ENCODE measurements at places on chromosomes 16 and 17.

GRCh38 chr16:60681043-60681442, 1355.2 kb downstream of the CDH8 start:
- no peak for DNase-seq

DNA sequence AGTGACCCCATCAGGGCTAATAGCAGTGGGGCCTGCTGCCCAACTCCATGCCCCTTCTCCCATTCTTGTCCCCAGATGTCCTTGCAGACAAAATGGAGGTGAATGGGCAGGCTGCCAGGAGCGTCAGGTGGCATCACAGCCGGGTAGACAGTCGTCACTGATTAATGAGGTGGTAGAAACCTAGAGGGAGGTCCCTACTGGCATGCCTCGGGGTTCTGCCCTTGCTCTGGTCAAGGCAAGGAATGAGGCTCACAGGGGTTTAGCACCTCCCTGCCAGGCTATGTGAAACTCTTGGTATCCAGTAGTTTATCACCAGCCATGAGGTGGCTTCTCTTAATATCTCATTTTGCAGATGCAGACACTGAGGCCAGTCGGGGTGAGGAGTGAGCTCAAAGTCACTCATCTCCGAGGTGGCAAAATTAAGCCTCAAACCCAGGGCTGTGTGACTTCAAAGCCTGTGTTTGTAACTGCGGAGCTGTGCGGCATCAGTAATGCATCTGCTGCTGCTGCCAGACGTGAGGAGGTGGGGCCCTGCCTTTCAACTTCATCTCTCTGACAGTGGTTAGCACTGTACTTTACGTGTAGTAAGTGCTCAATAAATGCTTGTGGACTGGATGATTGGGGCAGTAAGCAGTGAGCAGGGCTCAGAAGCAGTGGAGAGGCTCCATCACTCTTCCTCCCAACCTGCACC, 21.3 kb downstream of the RAI1 start:
- peak; percentile 57 for DNase-seq

DNA sequence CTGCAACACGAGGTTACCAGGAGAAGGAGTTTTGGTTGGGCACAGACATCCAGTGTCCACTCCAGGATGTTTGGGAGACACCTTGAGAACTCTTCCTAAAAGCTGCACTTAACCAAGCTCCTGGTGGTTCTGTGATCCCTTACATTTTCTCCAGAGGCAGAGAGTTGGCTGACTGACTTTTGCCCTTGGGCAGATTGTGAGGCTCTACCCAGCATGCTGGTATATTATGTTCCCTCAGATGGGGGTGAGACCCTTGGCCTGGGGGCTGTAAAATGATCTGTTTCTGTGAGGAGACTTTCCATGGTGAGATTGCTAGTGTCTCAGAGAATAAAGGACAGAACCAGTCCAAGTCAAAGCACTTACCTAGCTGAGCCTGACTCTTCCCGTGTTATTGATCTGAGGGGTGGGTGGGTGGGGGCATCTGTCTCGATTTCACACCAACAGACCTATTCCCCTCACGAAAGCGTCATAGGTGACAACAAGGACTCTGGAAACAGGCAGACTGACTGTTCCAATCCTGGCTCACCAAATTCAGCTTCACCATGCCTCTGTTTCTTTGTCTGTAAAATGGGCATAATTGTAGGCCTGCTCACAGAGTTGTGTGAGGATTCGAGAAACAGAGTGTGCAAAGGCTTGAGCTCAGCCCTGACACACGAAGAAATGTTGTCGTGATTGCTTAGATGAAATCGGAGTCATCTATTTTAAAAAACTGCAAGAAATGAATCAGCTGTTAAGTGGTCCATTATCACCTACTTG, 12.2 kb downstream of the USB1 start:
- no peak for DNase-seq

DNA sequence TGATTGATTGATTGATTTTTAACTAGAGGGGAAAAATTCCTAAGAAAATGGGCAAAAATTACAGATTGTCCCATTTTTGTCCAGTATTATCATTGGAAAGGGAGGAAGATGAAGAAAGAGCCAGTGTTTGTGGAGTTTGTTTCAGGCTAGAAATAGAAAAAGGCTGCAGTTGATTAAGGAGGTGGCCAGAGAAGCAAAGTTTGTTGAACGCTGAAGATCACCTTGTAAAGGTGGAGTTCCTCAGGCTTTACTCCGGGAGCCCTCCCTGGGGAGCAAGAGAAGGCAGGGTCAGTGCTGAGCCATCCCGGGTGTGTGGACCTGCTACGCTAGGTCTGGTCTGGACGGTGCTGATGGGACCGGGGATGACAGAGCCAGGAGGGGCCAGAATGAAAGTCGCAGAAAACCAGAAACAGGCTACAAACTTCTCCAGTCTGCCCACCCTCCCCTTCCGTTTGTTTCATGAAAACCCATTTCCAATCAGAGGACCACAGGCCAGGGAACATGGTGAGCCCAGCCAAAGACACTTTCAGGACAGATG, 222.6 kb upstream of the FOXF1 start:
- DNase-seq = no peak

DNA sequence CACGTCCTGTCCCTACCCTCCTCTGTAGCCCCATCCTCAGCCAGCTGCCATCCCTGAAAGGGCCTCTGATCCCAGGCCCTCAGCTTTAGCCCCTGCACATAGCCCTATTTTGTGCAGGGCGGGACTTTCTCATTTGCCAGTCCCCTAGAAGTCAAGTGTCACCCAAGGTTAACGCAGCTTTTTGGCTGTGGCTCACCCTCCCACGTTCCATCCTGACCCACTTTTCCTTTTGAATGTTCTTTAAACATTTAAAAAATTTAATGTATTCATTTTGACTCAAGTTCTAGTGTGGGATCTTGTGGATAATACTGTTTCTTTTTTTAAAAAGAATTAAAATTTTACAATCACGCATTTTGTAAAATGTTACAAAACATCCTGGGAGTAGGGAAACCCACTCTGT, 62.2 kb upstream of the LGALS9 start:
- DNase-seq = no peak

GRCh38 chr17:7261379-7262191, 693 bp downstream of the CLDN7 start:
- no peak for DNase-seq

DNA sequence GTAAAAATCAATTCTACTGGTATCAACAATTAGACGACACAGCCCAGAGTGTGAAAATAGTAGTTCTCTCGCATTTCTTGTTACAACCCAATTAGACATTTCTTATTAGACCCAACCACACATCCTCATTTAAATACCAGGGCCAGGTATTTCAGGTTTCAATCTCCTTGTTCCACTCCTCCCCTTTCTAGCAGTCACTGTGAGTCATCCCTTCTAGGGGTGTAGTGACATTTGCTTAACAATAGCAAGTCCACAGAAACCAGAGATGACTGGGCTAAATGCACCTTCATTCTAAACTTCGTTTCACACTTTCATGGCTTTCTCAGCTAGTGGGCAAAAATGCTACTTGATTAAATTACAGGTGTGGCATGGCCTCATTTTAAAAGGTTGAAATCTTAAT, 116.9 kb upstream of the CACNG3 start:
- no peak for DNase-seq

- DNase-seq = no peak
Measured at GRCh38 chr16:88662222-88662842, 559 bp downstream of the MVD start.

GRCh38 chr16:81212830-81213465, 25.5 kb upstream of the BCO1 start:
- no peak for DNase-seq

DNA sequence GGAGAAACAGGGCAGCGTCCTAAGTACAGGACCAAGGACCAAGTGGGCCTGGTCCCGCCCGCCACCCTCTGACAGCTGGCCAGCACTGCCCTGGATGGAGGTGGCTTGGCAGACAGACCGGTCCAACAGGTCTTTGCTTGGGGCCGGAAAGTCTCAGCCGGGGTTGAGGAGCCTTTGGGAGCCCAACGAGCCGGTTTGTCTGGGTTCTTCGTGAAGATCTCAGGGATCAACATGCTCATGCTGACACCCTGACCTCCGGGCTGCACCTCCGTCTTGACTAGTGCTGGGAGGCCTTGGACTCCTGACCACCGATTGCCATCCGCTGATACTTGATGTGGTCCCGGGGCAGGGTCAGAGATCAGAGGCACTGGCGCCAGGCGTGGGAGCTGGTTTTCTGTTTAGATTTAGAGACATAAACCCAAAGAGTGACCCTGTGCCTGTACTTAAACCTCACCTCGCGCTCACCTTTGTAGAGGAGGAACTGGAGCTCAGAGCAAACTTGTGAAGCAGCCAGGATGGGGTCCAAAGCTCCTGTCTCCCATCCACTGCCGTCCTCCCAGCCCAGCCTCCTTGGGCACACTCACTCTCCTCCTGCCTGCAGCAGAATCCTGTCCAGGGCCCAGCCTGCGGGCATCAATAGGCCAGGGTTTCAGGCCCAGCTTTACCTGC, 92.1 kb upstream of the GSE1 start:
- no peak for DNase-seq

GRCh38 chr16:17384471-17384870, 86.3 kb downstream of the XYLT1 start:
- no peak for DNase-seq

DNA sequence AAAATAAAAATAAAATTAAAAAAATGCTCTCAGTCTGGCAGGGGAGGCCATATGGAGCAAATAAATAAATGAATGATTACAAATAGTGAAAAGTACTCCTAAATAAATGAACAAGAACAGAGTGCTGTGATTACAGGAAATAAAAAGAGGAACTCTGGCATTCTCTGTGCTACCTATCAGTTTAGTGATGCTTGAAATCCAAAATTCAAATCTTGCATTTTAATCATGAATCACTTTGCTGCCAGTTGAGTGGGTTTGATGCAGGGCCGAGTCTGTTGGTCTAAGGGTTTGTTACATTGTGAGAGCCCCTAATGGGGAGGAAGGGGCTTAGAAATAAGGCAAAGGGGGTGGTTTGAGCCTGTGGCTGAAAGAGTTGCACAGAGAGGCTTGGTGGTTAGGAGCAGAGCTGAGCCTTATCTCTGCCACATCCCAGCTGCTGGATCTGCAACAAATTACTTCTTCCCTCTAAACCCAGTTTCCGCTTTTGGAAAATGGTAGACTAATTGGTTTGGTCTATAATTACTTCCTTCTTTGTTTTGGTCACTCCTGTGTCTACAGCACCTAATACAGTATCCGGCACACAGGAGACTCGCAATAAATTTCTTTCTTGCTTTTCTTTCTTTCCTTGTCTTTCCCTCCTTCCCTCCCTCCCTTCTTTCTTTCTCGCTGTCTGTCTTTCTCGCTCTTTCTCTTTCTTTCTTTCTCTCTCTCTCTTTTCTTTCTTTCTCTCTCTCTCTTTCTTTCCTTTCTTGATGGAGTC, 6.3 kb upstream of the ABCC1 start:
- DNase-seq = no peak

GRCh38 chr16:29899516-29900101, at the start of gene SEZ6L2:
Gene SEZ6L2, minus strand, starts transcription at chr16:29899550. Its CDS starts 531 bp downstream, at chr16:29899019.
- peak; percentile 91 for DNase-seq

GRCh38 chr16:70393662-70394061, 45.2 kb downstream of the ST3GAL2 start:
- DNase-seq = no peak

DNA sequence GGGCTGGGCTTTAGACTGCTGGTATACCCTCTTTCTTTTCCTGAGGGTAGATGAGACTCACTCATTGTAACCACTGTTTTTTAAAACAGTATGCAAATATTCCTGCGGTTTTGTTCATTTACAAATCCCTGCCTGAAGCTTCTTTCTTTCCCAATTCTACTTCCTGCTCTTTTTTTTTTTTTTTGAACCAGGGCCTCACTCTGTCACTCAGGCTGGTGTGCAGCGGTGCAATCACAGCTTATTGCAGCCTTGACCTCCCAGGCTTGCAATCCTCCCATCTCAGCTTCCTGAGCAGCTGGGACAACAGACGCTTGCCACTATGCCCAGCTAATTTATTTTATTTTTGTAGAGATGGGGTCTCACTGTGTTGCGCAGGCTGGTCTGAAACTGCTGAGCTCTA, 8.0 kb upstream of the SULT1A1 start:
- peak; percentile 12 for DNase-seq

GRCh38 chr17:80151333-80151732, 4.4 kb upstream of the EIF4A3 start:
- no peak for DNase-seq

DNA sequence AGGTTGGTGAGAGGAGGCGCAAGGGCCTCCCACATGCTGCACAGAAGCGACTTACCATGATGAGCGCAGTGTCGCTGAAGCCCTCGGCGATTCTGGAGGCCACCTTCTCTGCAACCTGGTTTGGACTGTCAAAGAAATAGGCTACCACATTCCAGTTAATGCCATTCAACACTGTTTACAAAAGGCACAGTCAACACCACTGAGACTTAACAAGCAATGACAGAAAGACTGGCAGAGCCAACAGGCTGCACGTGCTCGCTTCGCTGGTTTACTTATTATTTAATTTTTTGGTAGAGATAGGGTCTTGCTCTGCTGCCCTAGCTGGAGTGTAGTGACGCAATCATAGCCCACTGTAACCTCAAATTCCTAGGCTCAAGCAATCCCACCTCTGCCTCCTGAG, 18.2 kb downstream of the EMC8 start:
- no peak for DNase-seq

DNA sequence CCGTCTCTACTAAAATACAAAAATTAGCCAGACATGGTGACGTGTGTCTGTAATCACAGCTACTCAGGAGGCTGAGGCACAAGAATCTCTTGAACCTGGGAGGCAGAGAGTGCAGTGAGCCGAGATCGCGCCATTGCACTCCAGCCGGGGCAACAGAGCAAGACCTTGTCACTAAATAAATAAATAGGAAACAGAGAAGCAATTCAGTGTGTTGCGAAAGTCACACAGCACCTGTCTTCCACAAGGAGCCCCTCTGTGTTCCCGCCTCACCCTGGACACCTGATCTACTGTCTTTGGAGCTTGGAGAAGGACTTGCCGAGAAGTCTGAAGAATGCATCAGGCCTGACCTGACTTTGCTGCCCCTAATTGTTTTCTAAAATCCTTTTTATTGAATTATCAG, 3.5 kb upstream of the CDH1 start:
- DNase-seq = no peak

DNA sequence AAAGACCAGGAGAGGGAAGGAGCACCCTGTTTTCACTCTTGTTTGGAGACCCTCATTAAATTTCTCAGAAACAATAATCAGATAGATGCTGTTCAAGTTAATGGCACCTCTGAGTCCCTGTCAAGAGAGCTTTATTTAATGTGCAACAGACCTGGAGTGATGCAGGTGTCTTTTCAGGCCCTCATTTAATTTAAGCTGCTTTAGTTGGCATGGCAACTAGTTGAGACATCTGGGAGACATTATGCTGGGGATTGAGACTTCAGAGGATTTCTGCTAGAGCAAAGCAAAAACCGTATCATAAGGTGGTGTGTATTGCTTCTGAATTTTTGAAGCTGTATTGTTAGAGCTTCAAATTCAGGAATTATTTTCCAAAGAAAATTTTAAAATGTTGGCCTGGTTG, 108.5 kb downstream of the NLK start:
- DNase-seq = no peak

- no peak for DNase-seq
Measured at GRCh38 chr17:17375841-17376240, 72.7 kb downstream of the NT5M start.

DNA sequence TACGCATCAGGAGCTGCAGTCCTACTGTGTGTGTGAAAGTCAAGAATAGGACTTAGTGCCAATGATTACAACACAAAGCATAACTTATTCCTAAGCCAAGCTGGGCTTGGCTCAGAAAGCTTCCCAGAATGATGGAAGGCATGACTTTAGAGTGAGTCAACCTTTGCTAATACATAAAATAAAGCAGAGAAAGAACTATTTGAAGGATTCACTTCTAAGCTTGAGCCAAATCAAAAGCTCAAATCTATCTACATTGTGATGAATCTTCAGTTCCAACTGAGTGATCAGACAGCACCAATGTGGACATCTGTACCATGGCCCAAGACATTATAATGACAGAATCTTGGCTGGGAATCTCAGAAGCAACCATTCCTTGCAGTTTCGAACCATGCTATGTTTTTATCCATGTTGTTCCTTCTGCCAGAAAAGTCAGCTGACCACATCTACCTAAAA, 41.4 kb downstream of the SMG6 start:
- DNase-seq = no peak

Data from NCI-H1694 treated with DMSO at 0.1 percent for 48 hours (cell line).